Testis (tissue), 5 donors: ENCODE measurements at places on chromosomes 4 and X. TPM values are rescaled to one million over a fixed set of nuclear protein-coding genes. Genes with fewer than 3 reads are reported as not detected.

The CENPVL1 gene
- polyA plus RNA-seq = 1.1 TPM

The GABRB1 gene
- polyA plus RNA-seq = not detected

The CLNK gene
- polyA plus RNA-seq = 0.94 TPM

- no peak for DNase-seq
These were observed 18.1 kb upstream of the CXCL2 start for GRCh38 chr4:74117024-74117534.

- DNase-seq = no peak
These were observed 428.8 kb downstream of the NKX6-1 start for GRCh38 chr4:84070289-84070688.
